ENCODE measurements at places on chromosomes 11 and 22.

GRCh38 chr11:110728883-110729282 is 16.6 kb upstream of the ARHGAP20 start:
- no peak for DNase-seq

DNA sequence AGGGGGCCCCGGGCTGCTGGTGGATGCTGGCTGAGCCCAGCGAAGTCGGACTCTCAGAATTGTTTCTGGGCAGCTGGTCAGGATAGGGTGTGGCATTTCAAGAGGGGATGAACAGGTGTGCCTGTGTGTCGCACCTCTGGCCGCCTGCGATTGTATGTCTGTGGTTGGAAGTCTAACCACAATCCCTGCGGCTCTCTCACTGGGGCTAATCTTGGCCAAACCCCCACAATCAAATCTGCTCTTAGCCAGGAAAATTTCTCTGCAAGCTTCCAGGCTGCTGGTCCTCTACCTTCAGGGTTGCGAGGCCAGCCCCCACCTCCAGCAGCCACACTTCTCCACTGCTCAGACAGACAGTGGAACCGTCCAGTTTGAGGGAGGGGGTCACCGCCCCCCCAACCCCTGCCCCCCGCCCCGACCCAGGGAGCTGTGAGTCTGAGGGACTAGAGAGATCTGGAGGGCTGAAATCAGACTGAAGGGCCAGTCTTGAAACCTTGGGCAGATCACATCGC is 953 bp downstream of the ATG16L2 start:
- no peak for DNase-seq

GRCh38 chr11:95792700-95793099 is 2.4 kb downstream of the CEP57 start:
- DNase-seq: no peak

DNA sequence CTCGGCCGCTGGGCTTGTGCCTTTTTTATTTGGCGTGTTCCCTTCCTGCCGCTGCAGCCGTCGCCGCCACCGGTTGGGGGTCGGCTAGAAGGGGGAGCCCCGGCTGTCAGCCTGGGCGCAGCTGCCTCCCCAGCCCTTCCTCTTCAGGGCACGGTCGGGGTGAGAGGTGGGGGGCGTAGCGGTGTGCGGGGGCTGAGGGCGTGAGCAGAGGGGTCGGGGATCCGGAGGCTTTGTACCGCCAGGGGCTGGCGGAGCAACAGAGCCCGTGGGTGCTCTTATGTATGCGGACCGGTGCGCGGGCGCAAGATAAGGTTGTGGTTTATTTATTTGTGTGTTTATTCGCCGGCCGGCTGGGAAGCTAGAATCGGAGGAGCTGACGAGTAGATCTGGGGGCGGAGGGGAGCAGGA is 477 bp downstream of the ZBTB16 start:
- peak; percentile 83 for DNase-seq

GRCh38 chr11:124756753-124757227 is 4.7 kb upstream of the VSIG2 start:
- DNase-seq: no peak

- DNase-seq: no peak
Measured at GRCh38 chr11:78201096-78201818, 12.5 kb downstream of the USP35 start.

GRCh38 chr22:23772649-23773473 is at the start of gene MMP11:
TSS of gene MMP11 (plus strand) at chr22:23772849. CDS start at chr22:23772871, 22 bp downstream.
- DNase-seq: peak; percentile 72

- DNase-seq: no peak
Measured at GRCh38 chr11:59423835-59424234, 2.4 kb downstream of the OR5A2 start.

- DNase-seq: peak; percentile 61
Measured at GRCh38 chr11:129286813-129287212, 88.8 kb upstream of the BARX2 start.

GRCh38 chr11:125284245-125284850 is 119.8 kb downstream of the PKNOX2 start:
- no peak for DNase-seq

GRCh38 chr22:19811811-19812771 is 42.6 kb downstream of the GNB1L start:
- no peak for DNase-seq

GRCh38 chr22:48711031-48711431 is 1116.6 kb downstream of the BRD1 start:
- DNase-seq: no peak

DNA sequence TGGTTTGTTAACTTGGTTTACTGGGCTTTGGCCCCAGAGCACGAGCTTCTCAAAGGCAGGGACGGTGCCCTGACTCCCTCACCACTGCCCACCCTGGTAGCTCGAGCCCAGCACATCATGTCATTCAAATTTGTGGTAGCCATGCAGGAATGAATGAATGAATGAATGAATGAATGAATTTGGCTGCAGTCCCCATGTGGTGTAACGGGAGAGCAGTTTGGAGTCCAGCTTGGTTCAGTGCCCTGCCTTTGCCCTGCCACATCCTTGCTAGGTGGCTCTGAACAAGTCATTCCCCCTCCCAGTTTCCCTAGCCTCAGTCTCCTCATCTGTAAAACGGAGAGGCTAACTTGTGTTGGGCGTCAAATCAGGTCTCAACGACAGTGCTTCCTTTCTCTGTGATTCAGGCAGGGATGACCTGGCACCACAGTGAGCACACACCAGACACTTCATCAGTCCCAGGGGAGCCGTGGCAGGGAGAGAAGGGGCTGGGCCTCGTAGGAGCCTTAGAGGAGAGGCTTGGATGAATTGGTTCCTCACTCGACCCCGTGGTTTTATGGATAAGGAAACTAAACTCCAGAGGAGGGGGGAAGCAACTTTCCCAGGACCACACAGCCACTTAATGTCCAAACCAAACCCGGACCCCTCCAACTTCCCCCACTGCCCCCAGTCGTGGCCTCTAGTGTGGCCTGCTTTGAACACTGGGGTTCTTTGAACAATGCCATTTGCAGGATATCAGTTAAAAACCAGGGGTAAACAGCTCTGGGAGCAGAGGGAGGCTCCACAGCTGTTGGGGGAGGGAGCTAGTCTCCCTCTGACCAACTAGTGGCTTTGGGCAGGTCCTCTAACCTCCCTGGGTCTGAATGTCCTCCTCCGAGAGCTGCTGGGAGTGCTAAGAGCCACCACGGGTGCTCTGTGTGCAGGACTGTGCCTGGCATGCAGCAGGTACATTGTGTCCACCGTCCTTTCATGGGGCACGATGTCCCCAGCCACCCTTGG is 86.2 kb downstream of the CACNA1I start:
- DNase-seq: no peak

DNA sequence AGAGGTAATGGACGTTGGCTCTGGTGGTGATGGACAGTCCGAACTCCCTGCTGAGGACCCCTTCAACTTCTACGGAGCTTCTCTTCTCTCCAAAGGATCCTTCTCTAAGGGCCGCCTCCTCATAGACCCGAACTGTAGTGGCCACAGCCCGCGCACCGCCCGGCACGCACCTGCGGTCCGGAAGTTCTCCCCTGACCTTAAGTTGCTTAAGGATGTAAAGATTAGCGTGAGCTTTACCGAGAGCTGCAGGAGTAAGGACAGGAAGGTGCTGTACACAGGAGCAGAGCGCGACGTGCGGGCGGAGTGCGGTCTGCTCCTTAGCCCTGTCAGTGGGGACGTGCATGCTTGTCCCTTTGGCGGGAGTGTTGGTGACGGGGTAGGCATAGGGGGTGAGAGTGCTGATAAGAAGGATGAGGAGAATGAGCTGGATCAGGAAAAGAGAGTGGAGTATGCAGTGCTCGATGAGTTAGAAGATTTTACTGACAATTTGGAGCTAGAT is 6.1 kb downstream of the DGCR8 start:
- no peak for DNase-seq

DNA sequence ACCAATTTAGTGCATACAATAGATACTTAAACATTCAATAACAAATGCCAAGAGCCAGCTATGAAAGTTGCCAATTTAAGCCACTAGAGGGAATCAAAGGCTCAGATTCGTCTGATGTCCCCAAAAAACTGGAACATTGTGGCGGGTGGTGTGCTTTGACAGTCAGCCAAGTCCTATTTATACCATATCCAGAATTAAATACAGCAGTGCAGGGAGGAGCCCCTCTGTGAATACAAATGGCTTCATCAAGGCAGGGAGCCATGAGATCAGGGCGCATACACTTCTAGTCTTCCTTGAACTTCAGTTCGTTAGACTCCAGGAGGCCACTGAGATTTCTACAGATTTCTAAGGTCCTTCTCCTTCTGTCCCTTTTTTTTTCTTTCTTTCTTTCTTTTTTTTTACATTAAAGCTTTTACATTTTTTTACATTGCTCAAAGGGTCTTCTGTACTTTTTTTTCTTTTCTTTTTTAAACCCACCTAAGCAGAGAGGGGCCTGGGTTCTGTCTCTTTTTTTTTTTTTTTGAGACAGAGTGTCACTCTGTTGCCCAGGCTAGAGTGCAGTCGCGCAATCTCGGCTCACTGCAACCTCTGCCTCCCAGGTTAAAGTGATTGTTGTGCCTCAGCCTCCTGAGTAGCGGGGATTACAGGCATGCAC is 41.5 kb upstream of the HSPA8 start:
- peak; percentile 91 for DNase-seq

- no peak for DNase-seq
Measured at GRCh38 chr11:117686711-117687110, 110.3 kb downstream of the DSCAML1 start.

DNA sequence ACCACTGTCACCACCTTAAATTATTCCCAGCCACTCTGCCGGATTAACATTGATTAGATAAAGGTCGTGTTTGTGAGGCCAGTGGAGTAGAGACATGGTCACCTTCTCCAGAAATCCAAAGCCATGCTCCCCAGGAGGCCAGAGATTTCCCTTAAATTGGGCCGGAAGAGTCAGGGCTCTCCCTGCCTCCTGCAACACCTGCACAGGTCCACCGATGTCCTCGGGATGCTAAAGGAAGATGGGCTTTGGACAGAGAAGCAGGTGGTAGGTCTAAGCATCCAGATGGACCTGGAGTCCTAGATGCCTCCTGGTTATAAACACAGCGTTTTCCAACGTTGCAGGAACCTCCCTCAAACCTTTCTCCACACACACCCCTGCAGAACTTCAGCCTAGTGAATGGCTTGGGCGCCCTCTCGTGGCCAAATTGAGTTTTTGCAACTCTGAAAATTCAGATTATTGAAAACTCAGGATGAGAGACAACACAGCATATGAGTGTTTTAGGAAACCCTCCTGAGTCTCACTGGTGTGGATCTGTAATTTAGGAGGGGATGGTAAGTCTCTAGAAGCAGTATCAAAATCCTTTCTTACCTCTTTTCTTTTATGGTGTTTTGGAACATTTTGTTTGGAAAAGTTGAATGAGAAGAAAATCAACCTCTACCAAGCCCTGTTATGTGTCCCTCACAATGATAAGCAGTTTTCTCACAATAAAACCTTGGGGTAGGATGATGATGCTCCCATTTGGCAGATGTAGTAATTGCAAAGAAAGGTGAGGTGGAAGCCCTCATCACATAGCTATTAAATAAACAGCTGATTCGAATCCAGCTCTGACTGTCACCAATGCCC is 109.6 kb downstream of the RRAS2 start:
- peak; percentile 81 for DNase-seq

- no peak for DNase-seq
Measured at GRCh38 chr22:22941831-22942510, 54.4 kb downstream of the IGLL5 start.

- DNase-seq: no peak
Measured at GRCh38 chr11:113241636-113242054, 72.7 kb upstream of the TTC12 start.

- DNase-seq: no peak
Measured at GRCh38 chr11:69093106-69093505, 44.4 kb downstream of the TPCN2 start.

DNA sequence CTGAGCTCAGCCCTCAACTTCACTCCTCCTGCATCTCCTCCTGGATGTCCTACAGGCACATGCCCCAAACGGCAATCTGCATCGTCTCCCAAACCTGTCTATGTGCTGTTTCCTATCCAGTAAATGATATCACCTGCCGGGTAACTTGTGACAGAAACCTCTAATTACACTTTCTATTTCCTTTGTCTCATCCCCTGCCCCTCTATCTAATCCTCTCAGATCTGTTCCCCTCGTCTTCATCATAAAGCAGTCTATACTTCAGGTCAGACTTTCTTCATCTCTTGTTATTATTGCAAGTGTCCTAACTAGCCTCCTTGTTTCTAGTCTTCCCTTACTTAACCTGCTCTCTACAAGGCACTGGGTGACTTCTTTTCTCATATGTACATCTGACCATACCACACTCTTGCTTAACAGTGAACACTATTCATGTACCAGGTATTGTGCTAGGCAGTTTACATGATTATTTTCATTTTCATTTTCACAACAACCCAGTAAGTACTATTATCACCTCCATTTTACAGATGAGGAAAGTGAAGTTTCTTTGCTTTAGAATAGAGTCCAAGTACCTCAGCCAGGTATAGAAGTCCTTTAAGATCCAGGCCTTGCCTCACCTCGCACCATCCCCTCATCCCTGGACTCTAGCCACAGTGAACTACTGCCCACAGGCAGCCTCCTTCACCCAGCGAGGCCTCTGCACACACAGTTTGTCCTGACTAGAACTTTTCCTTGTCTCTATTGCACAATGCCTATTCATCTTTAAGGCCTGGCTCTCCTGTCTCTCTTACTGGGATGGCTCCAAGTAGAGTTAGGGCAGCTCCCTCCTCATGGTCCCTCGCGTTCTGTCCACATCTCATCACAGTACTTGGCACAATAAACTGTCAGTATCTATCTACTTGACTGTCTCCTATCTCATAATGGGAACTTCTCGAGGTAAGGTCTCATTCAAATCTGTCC is 22.1 kb upstream of the UCP3 start:
- DNase-seq: no peak

DNA sequence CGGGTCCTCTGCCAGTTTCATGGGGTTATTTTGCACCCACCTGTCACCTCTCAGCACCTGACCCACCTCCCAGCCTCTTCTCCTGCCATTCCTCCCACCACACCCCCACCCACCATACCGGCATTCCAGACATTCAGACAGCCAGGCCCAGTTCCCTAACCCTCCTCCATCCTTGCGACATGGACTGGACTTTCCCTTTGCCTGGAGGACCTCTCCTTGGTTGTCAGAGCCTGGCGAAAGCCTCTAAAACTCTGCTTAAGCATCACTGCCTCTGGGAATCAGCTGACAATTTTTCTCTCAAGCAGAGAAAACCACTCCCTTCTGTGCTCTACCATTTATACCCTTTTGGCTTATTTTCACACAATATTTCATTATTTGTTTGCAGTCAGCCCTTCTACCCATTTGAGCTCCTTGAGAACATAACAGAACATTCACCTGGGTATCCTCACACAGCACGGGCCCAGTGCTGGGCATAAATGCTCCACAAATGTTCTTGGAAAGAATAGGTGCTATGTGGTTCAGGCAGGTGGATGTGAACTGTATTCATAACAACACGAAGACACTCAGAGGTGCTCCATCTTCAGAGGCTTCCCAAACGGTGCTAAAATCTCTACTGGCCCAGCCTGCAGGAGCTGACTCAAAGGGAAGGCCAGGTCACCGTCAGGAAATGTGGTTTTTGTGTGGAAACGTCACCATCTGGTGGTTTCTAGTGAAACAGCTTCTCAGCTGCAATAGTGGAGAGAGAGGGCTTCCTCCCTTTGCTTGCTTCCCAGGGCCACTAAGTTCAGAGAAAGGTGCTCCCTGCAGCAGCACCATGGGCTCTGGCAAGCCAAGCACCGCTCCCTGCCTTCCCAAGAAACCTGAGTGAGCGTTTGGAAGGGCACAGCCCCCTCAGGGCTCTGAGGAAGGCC is 10.4 kb downstream of the SPATA19 start:
- DNase-seq: peak; percentile 56

- DNase-seq: no peak
Measured at GRCh38 chr11:2886191-2886894, 768 bp upstream of the CDKN1C start.

Measured in NCI-H1417 (cell line).